Stimulated activated CD4-positive, alpha-beta T cell treated with anti-CD3 and anti-CD28 coated beads, Interleukin-2, amount 100 ng/mL, for 4 hours (primary cell): ENCODE measurements at places on chromosomes 2 and 18.

DNA sequence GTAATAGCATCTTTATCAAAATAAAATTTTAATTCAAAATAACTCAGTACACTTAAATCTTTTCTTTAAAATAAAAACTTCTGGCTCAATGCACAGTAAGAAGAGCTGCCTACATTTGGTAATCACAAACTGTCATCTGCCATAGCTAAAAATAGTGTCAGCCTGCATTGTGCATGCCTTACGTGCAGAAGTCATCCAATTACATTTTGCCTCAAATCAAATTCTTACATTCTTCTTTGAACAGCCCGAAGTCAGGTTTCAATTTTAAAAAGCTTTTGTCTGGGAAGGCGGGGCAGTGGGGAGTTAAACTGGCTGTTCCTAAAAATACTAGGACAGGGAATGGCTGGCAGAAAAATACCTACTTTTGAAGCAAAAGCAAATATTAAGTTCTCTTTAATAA, 51.1 kb downstream of the RTN4 start:
- DNase-seq: no peak

GRCh38 chr18:6748241-6748640, 18.7 kb downstream of the ARHGAP28 start:
- no peak for DNase-seq

DNA sequence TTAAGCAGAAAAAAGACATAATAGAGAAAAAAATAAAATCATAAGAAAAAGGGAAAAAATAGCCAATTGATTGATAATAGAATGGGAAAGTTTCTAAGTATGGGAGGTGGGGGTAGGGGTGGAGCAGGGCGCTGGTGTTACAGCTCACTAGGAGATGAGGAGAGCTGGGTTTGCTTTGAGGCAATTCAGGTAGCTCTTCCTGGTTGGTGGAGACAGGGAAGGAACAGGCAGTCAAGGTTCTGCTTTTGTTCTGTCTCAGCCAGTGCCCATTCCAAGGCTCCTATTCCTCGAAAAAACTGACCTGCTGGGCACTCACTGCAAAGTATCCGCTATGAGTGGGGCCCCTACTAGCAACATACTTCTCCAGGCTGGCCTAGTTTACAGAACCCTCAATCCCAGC, 1.7 kb upstream of the CNNM4 start:
- no peak for DNase-seq

- DNase-seq: no peak
These were observed 4.1 kb upstream of the CD8A start for GRCh38 chr2:86794861-86795260.

GRCh38 chr18:71598374-71598773, 945.8 kb downstream of the CBLN2 start:
- no peak for DNase-seq

- DNase-seq: peak; percentile 87
These were observed 45.6 kb downstream of the MEX3C start for GRCh38 chr18:51151568-51152511.

GRCh38 chr2:54606393-54606958, 117.0 kb upstream of the EML6 start:
- peak; percentile 47 for DNase-seq

DNA sequence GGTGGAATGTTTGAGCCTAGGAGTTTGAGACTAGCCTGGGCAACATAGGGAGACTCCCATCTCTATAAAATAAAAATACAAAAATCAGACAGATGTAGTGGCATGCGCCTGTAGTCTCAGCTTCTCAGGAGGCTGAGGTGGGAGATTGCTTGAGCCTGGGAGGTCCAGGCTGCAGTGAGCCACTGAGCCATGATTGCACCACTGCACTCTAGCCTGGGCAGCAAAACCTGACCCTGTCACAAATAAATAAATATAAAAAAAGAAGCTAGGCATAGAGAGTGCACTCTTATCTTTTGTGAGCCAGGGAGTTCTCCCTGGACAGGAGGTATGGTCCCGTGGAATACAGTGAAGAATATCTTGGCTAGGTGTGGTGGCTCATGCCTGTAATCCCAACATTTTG, 11.0 kb upstream of the KYNU start:
- no peak for DNase-seq

DNA sequence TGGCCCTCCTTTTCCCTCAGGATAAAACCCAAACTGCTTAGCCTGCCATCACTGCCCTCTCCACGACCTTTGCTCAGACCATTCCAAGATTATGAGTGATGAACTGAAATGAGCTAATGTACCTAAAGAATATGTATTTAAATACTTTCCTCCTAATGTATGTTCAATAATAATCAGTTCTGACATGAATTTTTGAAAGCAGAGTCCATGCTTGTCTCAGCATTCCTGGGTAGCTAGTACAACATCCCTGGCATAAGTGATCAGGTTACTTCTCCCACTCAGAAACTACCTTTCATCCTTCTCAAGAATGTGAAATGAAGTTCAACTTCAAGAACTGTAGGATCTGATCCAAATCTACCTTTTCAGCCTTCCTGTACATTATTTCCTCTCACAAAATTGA, 103.6 kb downstream of the UNC80 start:
- no peak for DNase-seq

DNA sequence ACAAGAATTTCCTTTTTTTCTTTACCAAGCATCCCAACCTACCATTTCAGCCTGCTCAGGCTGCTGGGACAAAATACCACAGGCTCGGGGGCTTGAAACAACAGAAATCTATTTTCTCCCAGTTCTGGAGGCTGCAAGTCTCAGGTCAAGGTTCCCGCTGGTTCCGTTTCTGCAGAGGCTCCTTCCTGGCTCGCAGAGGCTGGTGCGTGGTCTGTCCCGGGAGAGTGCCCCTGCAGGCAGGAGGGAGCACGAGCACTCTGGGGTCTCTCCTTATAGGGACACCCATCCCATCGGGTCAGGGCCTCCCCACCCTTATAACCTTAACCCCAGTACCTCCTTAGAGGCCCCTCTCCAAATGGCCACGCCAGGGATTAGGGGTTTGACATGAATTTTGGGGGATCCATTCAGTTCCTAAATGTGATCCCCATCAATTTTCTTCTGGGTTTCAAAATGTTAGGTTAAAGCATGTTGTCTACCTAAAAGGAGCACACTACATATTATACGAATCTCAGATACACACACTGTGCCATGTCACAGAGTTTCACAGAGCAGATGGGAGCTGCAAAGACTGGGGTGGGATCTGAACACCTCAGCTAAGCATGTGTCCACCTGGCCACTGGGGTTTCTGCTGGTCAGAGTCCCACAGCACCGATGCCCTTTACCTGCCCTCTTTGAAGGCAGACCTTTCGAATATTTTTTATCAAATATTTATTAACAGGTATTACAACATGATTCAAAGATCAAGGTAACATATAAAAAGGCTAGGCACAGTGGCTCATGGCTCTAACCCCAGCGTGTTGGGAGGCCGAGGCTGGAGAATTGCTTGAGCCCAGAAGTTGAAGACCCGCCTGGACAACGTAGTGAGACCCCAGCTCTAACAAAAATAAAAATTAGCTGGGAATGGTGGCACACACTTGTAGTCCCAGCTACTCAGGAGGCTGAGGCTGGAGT, 17.6 kb upstream of the ADI1 start:
- DNase-seq: no peak

DNA sequence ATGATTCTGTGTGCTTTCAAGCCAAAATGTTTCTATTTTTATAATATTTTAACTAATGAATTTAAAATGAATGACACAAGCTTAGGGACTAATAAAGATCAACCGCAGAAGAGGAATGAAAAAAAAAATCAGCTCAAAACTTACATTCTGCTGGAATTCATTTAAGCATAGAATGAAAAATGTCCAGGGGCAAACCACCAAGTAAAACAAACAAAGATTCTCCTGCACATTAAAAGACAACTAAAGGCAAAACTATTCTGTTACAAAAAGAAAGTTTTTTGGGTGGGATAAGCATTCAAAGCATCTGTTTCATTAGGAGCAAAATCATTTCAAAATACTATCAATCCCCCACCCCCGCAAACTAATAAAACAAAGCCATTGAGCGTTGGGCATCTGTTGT, 99.3 kb upstream of the SOX11 start:
- no peak for DNase-seq

DNA sequence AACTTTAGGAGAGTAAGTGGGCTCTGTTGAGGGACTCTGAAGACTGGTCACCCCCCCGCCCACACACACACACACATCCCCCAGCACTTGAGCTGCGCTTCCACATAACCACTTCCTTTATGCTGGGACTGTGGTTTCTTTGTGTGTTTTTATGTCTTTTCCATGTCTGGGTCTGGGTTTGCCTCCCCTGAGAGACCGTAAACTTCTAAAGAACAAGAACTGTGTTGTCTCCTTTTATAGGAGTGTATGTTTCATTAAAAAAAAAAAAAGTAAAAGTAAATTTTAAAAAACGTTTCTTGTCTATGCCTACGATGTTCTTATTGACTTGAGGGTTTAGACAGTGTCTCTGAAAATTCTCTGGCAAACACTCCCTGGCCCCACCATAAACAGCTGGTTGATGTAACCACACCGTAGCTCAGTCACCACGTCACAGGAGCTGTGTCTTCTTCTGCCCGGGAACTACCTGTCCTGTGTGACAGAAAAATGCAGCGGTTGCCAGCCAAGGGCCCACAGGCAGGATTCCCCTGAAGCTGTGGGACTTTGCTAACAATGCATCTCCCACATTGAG, 68.0 kb downstream of the KLHL29 start:
- DNase-seq: no peak
